Caco-2 (cell line): ENCODE measurements at places on chromosomes 5 and 9.
A peak's percentile ranks its signal among the peaks of the same experiment; 100 is the strongest.

- H3K4me1 ChIP-seq: no peaks in the 10 kb centered on the region
- no peaks in the 10 kb centered on the region for H3K36me3 ChIP-seq
- no peaks in the 10 kb centered on the region for H3K27me3 ChIP-seq
- DNase-seq: no peak
- H3K27ac ChIP-seq: no peak overlapping the region
Measured at GRCh38 chr5:39328731-39329130, 35.6 kb downstream of the C9 start.

- DNase-seq: no peak
- no peaks in the 10 kb centered on the region for H3K27me3 ChIP-seq
- no peaks in the 10 kb centered on the region for H3K36me3 ChIP-seq
- no peak overlapping the region for H3K27ac ChIP-seq
- no peaks in the 10 kb centered on the region for H3K4me1 ChIP-seq
Measured at GRCh38 chr5:86482008-86482407, 135.7 kb upstream of the COX7C start.

DNA sequence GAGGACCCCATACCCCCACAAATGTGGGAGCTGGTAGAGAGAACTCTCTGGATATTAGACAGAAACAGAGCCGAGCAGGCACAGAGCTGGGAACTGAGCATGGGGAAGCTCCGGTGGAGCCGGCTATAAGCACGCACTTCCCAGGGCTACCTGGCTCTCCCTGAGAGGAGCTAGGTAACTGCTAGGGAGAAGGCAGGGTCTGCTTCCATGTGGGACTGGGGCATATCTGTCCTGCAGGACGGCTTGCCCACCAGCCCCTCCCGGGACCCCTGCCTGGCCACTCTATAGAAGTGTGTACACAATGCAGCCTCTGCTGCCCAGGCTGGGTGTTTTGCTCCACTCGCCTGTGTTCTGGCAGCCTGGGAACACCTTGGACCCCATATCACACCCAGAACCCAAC is 1537.0 kb upstream of the CDH9 start:
- H3K36me3 ChIP-seq: no peaks in the 10 kb centered on the region
- no peaks in the 10 kb centered on the region for H3K27me3 ChIP-seq

- no peaks in the 10 kb centered on the region for H3K27me3 ChIP-seq
- H3K27ac ChIP-seq: no peak overlapping the region
- no peak overlapping the region for H3K4me3 ChIP-seq
- no peaks in the 10 kb centered on the region for H3K36me3 ChIP-seq
Measured at GRCh38 chr5:150329881-150330876, 27.3 kb upstream of the TCOF1 start.

GRCh38 chr5:115859378-115859777 is 17.6 kb downstream of the AP3S1 start:
- H3K27me3 ChIP-seq: no peaks in the 10 kb centered on the region
- no peak for DNase-seq
- H3K36me3 ChIP-seq: no peaks in the 10 kb centered on the region
- peaks cover 39% of the 10 kb centered on the region for H3K4me1 ChIP-seq

DNA sequence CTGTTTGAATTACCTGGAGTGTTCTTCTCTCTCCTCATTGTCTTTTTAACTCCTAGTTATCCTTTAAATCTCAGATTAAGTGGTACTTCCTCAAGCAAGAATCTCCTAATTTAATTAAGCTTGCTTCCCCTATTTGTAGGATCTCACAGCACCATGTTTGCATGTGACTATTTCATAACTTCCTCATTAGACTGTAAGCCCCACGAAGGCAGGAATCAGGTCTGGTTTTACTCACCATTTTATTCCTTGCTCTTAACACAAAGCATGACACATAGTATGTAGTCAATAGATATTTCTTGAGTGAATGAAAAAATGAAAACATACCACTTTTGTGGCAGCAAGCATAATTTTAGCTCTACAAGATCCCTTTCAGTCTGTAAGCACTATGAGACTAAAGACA is 1.3 kb upstream of the ERMP1 start:
- no peak overlapping the region for H3K4me3 ChIP-seq
- H3K36me3 ChIP-seq: no peaks in the 10 kb centered on the region
- no peaks in the 10 kb centered on the region for H3K27me3 ChIP-seq
- peaks cover 13% of the 10 kb centered on the region for H3K4me1 ChIP-seq
- no peak for DNase-seq
- H3K27ac ChIP-seq: no peak overlapping the region

- H3K27me3 ChIP-seq: no peaks in the 10 kb centered on the region
- no peak overlapping the region for H3K27ac ChIP-seq
- H3K4me1 ChIP-seq: no peaks in the 10 kb centered on the region
Measured at GRCh38 chr5:18202164-18202563, 567.9 kb downstream of the TAF11L14 start.

- no peaks in the 10 kb centered on the region for H3K4me1 ChIP-seq
- H3K27me3 ChIP-seq: no peaks in the 10 kb centered on the region
- DNase-seq: no peak
Measured at GRCh38 chr9:34170237-34170991, 8.4 kb upstream of the UBAP1 start.

DNA sequence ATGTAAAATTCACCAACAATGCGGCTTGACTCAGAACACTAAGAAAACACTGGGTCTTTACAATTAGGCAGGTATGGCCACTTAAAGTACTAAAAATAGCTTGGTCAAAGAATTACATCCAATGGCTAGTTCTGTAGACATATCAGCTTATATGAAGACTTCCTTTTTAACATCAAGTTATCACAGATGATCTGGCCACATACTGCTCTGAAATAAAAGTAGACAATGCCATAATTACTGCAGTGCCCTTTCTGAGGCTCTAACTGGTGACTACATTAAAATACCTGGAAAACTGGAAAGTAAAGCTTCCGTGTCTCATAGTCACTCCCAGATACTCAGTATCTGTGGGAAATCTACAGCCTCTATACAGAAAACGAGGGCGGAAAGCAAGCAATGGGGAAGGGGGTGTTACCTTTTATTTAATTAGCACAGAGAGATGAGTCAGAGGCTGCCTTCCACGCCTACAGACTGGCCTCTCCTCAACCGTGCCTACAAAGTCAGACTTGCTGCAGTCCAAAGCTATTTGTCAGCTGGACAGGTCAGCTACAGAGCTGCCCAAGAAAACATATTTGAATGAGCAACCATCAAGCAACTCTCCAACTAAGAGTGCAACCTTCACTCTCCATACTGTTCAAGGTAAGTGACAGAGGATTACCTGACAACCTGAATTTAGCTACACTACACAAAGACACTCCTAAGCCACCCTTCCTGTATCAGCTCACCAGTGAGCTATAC is 8.7 kb downstream of the SERINC5 start:
- DNase-seq: peak; percentile 47
- H3K4me1 ChIP-seq: peaks cover 41% of the 10 kb centered on the region
- no peaks in the 10 kb centered on the region for H3K27me3 ChIP-seq
- H3K27ac ChIP-seq: peak overlapping the region; percentile 86
- peaks cover 8% of the 10 kb centered on the region for H3K36me3 ChIP-seq

DNA sequence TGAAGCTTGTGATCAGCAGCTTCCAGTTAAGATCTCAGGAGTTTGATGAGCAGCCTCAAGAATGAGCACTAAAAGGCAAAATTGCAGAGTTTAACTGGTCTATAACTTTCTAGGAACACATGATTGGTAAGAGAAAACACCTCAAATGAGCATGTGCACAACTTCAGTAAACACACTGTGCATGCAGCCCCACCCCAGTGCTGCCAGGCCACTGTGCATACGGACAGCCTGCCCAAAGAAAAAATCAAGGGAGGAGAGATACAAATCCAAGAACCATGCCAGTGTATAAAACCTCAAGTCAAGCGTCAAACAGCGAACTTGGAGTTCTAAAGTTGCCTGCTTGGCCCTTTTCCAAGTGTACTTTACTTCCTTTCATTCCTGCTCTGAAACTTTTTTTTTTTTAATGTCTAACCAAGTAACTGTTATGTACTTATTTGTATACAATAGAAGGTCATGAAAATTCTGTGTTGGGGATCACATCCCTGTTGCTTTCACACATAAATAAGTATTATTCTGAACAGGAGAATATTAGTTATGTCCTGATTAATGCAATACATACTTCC is 125.6 kb upstream of the TSLP start:
- no peaks in the 10 kb centered on the region for H3K27me3 ChIP-seq
- H3K4me1 ChIP-seq: no peaks in the 10 kb centered on the region
- no peak overlapping the region for H3K4me3 ChIP-seq
- DNase-seq: no peak
- no peak overlapping the region for H3K27ac ChIP-seq

GRCh38 chr9:109456811-109457210 is 41.3 kb downstream of the PTPN3 start:
- H3K4me3 ChIP-seq: no peak overlapping the region
- no peaks in the 10 kb centered on the region for H3K27me3 ChIP-seq
- H3K4me1 ChIP-seq: peaks cover 24% of the 10 kb centered on the region
- H3K36me3 ChIP-seq: no peaks in the 10 kb centered on the region
- H3K27ac ChIP-seq: no peak overlapping the region

- no peaks in the 10 kb centered on the region for H3K27me3 ChIP-seq
- no peaks in the 10 kb centered on the region for H3K36me3 ChIP-seq
- peaks cover 5% of the 10 kb centered on the region; the same call in 1 of the 2 replicates for H3K4me1 ChIP-seq
- no peak for DNase-seq
- H3K27ac ChIP-seq: no peak overlapping the region
Measured at GRCh38 chr5:50717651-50718050, 51.2 kb downstream of the PARP8 start.

DNA sequence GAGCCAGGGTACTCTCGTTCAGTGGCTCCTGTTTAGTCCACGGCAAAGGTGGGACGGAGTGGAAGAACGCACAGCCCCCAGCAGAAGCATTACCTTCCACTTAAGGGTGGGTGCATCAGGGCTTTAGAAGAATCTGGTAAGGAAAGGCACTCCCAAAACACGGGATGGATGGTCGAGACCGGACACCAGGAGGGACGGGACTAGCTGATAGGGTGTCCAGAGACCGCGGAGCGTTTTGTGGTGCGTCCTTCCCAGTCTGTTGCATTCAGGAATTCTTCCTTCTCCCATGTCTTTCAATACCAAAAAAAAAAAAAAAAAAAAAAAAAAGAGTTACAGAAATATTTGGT is 545 bp upstream of the CTSV start:
- peak overlapping the region; percentile 92 for H3K27ac ChIP-seq
- peaks cover 29% of the 10 kb centered on the region for H3K4me1 ChIP-seq
- DNase-seq: peak; percentile 65

- H3K4me1 ChIP-seq: no peaks in the 10 kb centered on the region
- DNase-seq: no peak
- H3K4me3 ChIP-seq: no peak overlapping the region
- H3K27me3 ChIP-seq: no peaks in the 10 kb centered on the region
Measured at GRCh38 chr5:4561403-4561802, 578.7 kb upstream of the ADAMTS16 start.

- peaks cover 2% of the 10 kb centered on the region; the same call in 1 of the 2 replicates for H3K27me3 ChIP-seq
- H3K36me3 ChIP-seq: no peaks in the 10 kb centered on the region
- DNase-seq: no peak
- H3K4me3 ChIP-seq: no peak overlapping the region
- H3K4me1 ChIP-seq: no peaks in the 10 kb centered on the region
- no peak overlapping the region for H3K27ac ChIP-seq
Measured at GRCh38 chr5:1649554-1649953, 125.8 kb upstream of the LPCAT1 start.

DNA sequence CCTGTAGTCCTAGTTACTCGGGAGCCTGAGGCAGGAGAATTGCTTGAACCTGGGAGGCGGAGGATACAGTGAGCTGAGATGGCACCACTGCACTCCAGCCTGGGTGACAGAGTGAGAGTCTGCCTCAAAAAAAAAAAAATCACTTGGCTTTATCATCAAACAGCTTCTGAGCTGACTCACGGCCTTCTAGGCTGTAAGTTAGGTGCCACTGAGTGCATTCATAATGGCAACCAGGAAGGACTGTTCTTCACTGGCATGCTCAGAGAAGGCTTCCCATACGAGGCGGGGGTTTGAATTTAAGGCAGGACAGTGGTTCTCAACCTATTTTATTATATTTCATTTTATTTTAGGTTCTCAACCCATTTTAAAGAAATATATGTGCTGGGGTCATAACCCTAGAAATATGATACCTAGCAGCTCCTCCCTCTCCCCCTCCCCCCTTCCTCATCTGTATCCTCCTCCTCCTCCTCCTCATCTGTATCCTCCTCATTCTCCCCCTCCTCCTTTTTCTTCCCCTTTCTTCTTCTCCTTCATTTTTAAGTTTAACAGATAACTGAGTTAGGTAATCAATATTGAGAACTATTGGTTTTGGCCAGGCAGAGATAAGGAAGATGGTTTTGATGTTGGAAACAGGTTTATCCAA is 19.0 kb upstream of the LHFPL2 start:
- H3K36me3 ChIP-seq: no peaks in the 10 kb centered on the region
- H3K4me3 ChIP-seq: no peak overlapping the region
- no peak overlapping the region for H3K27ac ChIP-seq
- peaks cover 27% of the 10 kb centered on the region for H3K4me1 ChIP-seq
- no peak for DNase-seq

DNA sequence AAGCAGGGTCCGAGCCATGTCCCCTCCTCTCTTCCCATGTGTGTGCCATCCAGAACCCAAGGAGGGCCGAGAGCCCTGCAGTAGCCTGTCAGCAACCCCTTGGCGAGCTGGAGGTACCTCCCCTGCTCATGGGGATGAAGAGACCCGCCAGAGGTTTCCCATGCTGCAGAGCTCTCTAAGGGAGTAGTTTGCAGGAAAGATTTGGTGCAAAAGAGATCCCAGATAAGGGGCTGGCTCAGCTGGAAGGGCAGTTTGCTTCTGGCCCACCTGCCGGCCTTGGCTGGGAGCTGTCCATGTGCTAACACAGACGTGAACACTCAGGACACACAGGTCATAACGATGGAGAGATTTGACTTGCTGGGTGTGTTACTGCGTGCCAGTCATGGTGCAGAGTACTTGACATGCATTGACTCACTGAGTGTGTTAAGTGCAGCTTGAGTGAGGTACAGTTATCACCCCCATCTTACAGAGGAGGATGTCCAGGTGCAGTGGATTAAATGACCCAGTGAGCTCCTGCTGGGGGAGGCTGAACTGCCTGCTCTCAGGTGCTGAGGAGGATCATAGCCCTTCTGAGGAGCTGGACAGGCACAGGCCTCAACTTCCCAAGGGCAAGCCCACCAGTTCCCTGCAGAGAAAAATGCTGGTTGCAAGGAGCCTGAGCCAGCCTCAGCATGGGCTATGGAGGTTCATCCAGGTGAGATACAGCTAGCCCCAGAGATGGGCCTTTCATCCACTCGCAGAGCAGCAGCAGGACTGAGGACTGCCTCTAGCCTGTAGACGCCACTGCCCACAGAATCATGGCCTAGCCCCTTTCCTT is 6.3 kb upstream of the SLC25A48 start:
- no peaks in the 10 kb centered on the region for H3K4me1 ChIP-seq
- H3K36me3 ChIP-seq: no peaks in the 10 kb centered on the region
- H3K27me3 ChIP-seq: 0 out of 2 replicates have a peak, but pooled peaks cover 1% of the 10 kb centered on the region
- H3K4me3 ChIP-seq: no peak overlapping the region
- no peak overlapping the region for H3K27ac ChIP-seq
- no peak for DNase-seq

DNA sequence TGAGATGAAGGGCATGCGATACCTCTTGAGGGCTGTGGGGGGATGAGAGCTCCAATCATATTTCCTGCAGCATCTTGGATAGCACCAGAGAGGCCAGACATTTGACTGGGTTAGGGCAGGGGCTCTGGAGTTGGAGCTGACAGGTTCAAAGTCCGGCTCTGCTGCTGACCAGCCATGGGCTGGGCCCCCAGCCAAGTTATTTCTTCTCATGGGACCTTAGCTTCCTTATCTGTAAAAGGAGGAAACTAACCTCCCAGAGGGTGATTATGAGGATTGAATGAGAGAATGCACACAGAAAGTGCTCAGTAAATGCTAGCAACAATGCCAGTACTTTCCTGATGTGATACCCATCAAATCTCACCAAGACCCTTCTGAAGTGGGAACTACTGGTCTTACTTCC is 65.2 kb upstream of the SLC25A51 start:
- no peak overlapping the region for H3K4me3 ChIP-seq
- H3K4me1 ChIP-seq: peaks cover 89% of the 10 kb centered on the region
- H3K27me3 ChIP-seq: no peaks in the 10 kb centered on the region
